ENCODE measurements at places on chromosomes 6 and 20. TPM values are rescaled to one million over a fixed set of nuclear protein-coding genes. Genes with fewer than 3 reads are reported as not detected.

- H3K4me3 ChIP-seq, result no peak overlapping the region
- H3K36me3 ChIP-seq, result no peaks in the 10 kb centered on the region
- no peak for DNase-seq
- peaks cover 29% of the 10 kb centered on the region for H3K4me1 ChIP-seq
Observed at GRCh38 chr6:83854766-83855165, 1.6 kb downstream of the RIPPLY2 start.

DNA sequence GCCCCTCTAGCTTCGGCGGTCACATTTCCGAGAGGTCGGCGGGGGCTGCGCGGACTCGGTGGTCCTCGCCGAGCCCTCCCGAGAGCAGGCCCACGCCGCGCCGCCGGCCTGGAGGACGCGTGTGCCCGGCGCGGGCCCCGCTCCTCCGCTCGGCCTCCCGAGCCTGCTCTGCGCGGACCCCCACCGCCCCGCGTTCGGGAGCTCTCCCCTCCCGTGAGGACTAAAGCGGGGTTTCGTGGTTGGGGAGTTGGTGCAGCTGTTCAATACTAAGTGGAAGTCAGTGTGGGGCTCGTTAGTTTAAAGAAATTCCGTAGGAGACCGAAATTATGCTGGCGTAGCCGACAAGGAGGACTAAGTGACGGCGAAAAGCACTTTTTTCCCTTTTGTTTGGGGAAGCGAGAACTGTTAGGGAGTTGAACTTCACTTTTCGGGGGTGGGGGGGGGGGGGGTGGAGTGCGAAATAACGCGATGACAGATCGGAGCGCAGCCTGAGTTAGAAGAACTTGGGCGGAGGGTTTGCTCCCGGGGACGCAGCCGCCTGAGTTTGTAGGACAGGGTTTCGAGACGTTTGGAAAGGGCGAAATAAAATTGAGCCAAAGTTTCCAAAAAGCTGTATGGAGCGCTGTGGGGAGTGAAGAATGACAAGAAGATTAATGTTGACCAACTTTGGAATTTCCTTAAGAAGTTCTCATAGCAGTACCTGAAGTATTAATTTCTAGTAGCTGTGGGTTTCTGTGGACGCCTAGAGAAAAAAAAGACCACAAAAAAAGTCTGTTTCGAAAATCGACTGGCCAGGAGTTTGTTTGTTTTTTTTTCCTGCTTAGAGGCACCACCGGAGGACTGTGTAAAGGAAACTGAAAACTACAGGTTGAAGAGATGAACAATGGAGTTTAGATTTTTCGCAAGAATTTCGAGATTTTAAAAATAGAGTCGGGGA, 1.4 kb downstream of the QKI start:
- H3K4me3 ChIP-seq, result peak overlapping the region; percentile 95
- peak overlapping the region; percentile 99 for H3K27ac ChIP-seq
- no peaks in the 10 kb centered on the region for H3K27me3 ChIP-seq
- H3K4me1 ChIP-seq, result peaks cover 13% of the 10 kb centered on the region

GRCh38 chr6:82270881-82271635, 23.5 kb upstream of the IBTK start:
- no peak for DNase-seq
- H3K36me3 ChIP-seq, result no peaks in the 10 kb centered on the region
- peaks cover 21% of the 10 kb centered on the region for H3K4me1 ChIP-seq
- H3K27ac ChIP-seq, result no peak overlapping the region
- no peak overlapping the region for H3K4me3 ChIP-seq
- no peaks in the 10 kb centered on the region for H3K27me3 ChIP-seq

- no peak overlapping the region for H3K4me3 ChIP-seq
- peaks cover 18% of the 10 kb centered on the region for H3K4me1 ChIP-seq
- no peaks in the 10 kb centered on the region for H3K36me3 ChIP-seq
- peak; percentile 37 for DNase-seq
- H3K27me3 ChIP-seq, result no peaks in the 10 kb centered on the region
Observed at GRCh38 chr6:5295623-5296022, 34.3 kb downstream of the FARS2 start.

DNA sequence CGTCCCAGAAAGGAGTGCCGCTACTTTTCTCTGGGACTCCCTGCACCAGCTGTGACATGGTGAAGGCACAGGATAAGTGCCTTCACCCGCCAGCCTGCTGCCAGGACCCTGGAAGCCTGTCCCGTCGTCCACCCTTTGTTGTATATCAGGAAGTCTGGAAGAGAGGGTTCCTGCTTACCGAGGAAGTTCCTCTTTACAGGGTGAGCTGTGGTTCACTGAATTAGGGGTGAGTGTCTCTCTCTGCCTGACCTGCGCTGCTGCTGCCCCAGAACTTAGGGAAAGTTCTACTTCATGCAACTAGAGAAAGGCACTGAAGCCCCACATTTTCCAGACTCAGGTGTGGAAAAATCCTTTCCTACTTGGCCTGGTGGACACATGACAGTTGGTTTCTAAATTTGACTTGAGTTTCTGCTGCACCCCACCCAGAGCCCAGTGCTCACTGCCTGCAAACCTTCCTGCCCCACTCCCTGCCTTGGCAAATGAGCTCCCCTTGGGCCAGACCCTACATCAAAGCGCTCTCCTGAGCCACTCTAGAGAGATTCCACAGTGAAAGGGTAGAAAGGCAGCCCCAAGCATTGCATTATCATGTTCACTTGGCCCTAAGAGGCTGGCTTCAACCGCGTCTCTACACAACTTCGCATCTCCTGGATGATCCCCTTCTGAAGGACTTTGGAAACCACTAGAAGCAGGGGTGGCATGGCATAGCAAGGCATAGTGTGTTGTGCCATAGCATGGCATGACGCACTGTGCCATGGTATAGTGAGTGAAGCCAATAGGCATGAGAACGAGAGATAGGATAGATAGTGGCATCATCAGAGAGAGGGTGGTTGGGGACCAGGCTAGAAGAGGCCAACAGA, 215.8 kb upstream of the CDYL start:
- H3K27ac ChIP-seq, result no peak overlapping the region
- peaks cover 10% of the 10 kb centered on the region for H3K4me1 ChIP-seq
- no peaks in the 10 kb centered on the region for H3K27me3 ChIP-seq
- no peaks in the 10 kb centered on the region for H3K36me3 ChIP-seq
- H3K4me3 ChIP-seq, result no peak overlapping the region
- DNase-seq, result peak; percentile 90

DNA sequence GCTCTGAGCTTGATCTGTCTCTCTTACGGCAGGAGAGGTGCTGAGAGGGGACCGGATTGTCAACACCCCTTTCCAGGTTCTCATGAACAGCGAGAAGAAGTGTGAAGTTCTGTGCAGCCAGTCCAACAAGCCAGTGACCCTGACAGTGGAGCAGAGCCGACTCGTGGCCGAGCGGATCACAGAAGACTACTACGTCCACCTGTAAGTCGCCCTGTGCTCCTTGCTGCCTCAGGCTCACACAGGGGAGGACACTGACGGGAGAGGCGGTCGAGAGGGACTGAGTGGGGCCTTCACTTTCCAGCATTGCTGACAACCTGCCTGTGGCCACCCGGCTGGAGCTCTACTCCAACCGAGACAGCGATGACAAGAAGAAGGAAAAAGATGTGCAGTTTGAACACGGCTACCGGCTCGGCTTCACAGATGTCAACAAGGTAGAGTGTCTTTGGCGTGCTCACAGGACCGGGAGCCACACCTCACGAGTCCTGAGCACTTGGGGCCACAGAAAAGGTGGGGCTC, 32.0 kb downstream of the TM9SF4 start:
- no peak for DNase-seq
- no peak overlapping the region for H3K27ac ChIP-seq
- H3K4me3 ChIP-seq, result no peak overlapping the region
- H3K4me1 ChIP-seq, result no peaks in the 10 kb centered on the region

DNA sequence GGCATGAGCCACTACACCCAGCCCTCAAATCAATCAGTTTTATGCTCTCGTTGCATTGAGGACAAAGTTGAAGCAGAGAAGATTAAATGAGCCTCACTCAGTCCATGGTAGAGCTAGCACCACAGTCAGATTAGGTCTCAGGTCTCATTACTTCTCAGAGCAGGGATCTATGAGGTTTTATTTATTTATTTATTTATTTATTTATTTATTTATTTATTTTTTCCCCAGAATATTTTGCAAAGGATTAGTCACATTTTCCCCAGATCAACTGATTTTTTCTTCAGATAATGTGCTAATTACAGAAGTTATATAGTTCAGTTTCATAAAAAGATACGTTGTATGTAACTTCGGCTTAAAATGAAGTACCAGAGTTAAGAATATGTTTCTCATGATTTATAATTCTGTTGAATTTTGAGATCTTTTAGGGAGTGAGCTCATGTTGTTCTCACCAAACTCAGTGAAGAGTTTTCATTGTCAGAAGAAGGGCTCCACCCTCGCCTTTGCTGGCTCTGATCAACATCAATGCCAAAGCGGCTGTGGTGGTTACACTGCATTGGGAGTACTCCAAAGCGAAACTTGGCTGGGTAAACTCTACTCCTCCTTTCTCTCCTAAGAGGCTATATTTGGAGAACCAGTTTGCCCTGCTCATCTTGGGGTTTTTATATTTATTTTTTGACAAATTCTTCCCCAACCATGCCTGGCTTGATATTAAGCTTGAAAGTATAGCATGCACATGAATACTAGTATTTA, 12.9 kb upstream of the ID4 start:
- no peak overlapping the region for H3K4me3 ChIP-seq
- H3K27ac ChIP-seq, result no peak overlapping the region
- no peaks in the 10 kb centered on the region for H3K27me3 ChIP-seq
- H3K4me1 ChIP-seq, result no peaks in the 10 kb centered on the region
- no peak for DNase-seq

GRCh38 chr6:84019141-84019841, 14.3 kb upstream of the MRAP2 start:
- H3K27me3 ChIP-seq, result no peaks in the 10 kb centered on the region
- no peak overlapping the region for H3K27ac ChIP-seq
- DNase-seq, result no peak
- no peak overlapping the region for H3K4me3 ChIP-seq
- no peaks in the 10 kb centered on the region for H3K4me1 ChIP-seq

GRCh38 chr20:33657704-33658095, 4.4 kb upstream of the C20orf144 start:
- H3K4me1 ChIP-seq, result peaks cover 15% of the 10 kb centered on the region
- peaks cover 41% of the 10 kb centered on the region for H3K36me3 ChIP-seq
- no peaks in the 10 kb centered on the region for H3K27me3 ChIP-seq
- no peak overlapping the region for H3K27ac ChIP-seq
- DNase-seq, result no peak
- H3K4me3 ChIP-seq, result no peak overlapping the region

DNA sequence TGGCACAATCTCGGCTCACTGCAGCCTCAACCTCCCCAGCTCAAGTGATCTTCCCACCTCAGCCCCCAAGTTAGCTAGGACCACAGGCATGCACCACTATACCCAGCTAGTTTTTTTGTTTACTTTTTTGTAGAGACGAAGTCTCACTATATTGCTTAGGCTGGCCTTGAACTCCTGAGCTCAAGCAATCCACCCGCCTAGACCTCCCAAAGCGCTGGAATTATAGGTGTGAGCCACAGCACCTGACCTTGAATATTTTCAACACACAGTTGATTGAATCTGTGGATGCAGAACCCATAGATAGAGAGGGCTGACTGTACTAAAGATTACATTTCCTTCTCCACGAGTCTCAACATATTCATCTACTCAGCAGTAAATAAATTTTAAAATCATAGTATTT, 15.6 kb downstream of the CDK19 start:
- no peaks in the 10 kb centered on the region for H3K36me3 ChIP-seq
- H3K27me3 ChIP-seq, result no peaks in the 10 kb centered on the region
- H3K27ac ChIP-seq, result no peak overlapping the region
- H3K4me1 ChIP-seq, result no peaks in the 10 kb centered on the region

- no peak for DNase-seq
- H3K36me3 ChIP-seq, result no peaks in the 10 kb centered on the region
- peaks cover 21% of the 10 kb centered on the region for H3K4me1 ChIP-seq
- H3K27me3 ChIP-seq, result no peaks in the 10 kb centered on the region
Observed at GRCh38 chr6:14278446-14278845, 160.9 kb downstream of the CD83 start.

DNA sequence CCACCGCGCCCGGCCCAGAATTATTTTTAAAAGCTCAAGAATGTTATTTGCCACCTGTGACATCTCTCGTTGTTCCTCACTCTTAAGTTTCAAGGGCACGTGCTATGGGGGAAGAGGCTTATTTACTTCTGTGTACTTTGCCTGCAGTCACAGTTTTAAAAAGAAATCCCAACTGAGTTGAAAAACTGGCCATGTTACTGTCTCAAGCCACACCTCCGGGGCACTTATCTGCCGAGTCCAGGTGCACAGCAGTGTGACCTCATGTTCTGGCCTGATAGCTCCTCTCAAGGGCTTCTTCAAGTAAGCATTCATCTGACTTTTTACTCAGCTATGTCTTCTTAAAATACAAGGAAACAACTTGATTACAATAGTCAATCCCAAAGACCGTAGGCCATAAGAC, 34.5 kb downstream of the SHLD1 start:
- DNase-seq, result no peak
- H3K36me3 ChIP-seq, result no peaks in the 10 kb centered on the region
- H3K27me3 ChIP-seq, result no peaks in the 10 kb centered on the region
- H3K27ac ChIP-seq, result no peak overlapping the region
- H3K4me3 ChIP-seq, result no peak overlapping the region

DNA sequence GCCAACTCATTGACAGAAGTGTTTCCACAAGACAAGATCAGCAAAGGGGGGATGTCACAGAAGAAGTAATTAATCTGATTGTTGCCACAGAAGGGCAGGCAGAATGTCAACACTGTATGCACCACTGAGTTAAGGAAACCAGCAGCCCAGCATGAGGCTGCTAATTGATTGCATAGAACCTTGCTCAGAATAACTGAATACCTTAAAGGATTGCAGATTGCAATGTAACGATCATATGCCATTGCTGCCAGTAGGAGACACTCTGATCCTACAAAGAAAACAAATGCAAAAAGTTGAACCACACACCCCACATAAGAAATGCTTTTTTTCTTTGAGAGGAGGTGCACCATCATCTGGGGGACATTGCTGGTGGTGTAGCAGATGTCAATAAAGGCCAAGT, 13.1 kb downstream of the OR5V1 start:
- no peak overlapping the region for H3K4me3 ChIP-seq
- no peak overlapping the region for H3K27ac ChIP-seq
- no peaks in the 10 kb centered on the region for H3K27me3 ChIP-seq
- H3K4me1 ChIP-seq, result no peaks in the 10 kb centered on the region
- no peaks in the 10 kb centered on the region for H3K36me3 ChIP-seq

GRCh38 chr20:33407251-33407650, 5.9 kb upstream of the CDK5RAP1 start:
- no peaks in the 10 kb centered on the region for H3K27me3 ChIP-seq
- no peak for DNase-seq
- no peak overlapping the region for H3K4me3 ChIP-seq
- H3K36me3 ChIP-seq, result peaks cover 63% of the 10 kb centered on the region
- no peak overlapping the region for H3K27ac ChIP-seq

DNA sequence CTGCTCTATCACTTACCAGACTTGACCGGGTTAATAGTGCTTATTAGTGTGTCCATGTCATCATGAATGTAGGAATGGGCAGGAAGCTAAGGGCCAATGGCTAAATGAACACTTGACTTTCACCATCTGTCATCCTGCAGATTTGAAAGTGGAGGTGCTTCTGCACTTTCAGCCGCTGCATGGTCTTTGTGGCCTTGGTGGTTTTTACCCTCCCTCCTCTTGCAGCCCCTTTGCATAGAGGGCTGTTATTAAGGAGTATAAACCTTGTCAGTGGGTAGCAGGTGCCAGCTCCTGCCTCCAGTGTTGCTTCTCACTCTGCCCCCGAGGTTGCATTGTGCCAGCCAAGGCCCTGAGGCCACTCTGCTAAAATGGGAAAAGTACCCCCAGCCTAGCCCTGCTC, 122.2 kb upstream of the TNFAIP3 start:
- H3K4me3 ChIP-seq, result no peak overlapping the region
- no peaks in the 10 kb centered on the region for H3K4me1 ChIP-seq
- no peaks in the 10 kb centered on the region for H3K27me3 ChIP-seq
- H3K27ac ChIP-seq, result no peak overlapping the region
- no peak for DNase-seq
- H3K36me3 ChIP-seq, result no peaks in the 10 kb centered on the region

The NTSR1 gene
- 0.83 TPM for total RNA-seq

The SNTA1 gene
- total RNA-seq, result 51.6 TPM

The CHRNA4 gene
- not detected for total RNA-seq

The SPAG4 gene
- total RNA-seq, result 5.0 TPM

The ATRN gene
- total RNA-seq, result 18.8 TPM

Measured in esophagus muscularis mucosa (tissue), 4 donors.